ENCODE measurements at places on chromosomes 5 and 9. TPM values are rescaled to one million over a fixed set of nuclear protein-coding genes. Genes with fewer than 3 reads are reported as not detected.

GRCh38 chr5:158525663-158526062, 574.1 kb downstream of the EBF1 start:
- DNase-seq = no peak

DNA sequence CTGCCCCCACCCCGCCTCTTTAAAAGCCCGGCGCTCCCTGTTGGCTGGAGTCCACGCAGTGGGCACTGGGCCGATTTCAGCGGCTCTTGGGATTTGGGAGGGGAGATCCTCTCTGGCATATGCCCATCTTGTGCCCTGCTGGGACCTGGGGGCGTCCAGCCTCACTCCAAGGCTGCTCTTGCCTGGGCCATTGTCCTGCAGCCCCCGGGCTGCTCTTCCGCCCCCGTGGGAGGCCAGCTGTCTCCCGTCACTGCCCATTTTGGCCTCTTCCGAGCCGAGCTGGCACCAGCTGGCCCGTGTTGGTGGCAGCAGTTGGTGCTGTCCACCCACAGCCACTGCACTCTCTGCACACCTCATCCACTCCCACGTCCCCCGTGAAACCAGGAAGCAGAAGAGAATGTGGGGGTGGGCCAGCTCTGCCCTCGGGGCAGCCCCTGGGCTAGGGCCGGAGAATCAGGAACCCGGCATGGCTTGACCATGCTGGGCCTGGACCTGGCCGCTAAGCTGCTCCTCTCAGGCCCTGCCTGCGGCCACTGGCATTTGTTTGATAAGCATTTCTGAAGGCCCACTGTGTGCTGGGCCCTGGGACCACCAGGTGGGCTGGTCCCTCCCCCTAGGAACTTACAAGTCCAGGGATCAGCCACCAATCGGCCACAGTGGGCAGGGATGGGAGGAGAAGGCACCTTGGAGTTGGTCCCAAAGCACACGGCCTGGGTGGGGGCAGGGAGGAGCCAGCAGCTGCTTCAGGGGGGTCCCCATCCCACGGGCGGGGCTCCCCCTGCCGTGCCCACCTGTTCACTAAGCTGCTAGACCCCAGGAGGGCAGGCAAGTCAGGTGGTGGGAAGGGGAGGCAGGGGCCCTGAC, 2.2 kb downstream of the C8G start:
- peak; percentile 68 for DNase-seq

The MSANTD3 gene
- 26.2 TPM for total RNA-seq

- DNase-seq = no peak
These were observed 37.9 kb downstream of the ADRB2 start for GRCh38 chr5:148864113-148864841.

The SLC46A2 gene
- total RNA-seq = not detected

DNA sequence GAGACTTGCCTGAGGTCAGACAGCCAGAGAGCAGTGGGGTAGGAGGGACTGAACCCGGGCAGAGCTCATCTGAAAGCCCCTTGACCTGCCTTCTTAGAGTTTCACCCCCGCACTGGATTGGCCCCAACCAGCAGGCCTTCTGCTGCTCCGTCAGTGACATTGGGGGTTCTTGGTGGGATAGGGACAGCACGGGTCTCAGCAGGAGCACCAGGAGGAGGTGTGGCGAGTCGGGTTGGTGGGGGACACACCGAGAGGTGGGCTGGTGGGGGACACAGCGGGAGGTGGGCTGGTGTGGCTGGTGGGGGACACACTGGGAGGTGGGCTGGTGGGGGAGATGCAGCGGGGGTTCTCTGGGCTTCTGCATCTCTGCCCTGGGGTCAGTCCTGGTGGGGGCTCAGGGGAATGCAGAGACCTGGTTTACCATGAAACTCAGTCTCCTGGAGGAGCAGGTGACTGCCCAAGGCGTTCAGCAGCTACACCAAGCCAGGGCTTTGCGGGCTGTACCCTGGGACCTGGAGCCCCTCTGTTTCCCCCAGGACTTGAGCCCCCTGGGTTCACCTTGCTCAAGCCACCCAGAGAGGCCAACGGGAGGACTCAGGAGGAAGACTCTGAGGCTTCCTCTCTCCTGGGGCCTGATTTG, 28.1 kb upstream of the RNU6ATAC start:
- DNase-seq = peak; percentile 48

DNA sequence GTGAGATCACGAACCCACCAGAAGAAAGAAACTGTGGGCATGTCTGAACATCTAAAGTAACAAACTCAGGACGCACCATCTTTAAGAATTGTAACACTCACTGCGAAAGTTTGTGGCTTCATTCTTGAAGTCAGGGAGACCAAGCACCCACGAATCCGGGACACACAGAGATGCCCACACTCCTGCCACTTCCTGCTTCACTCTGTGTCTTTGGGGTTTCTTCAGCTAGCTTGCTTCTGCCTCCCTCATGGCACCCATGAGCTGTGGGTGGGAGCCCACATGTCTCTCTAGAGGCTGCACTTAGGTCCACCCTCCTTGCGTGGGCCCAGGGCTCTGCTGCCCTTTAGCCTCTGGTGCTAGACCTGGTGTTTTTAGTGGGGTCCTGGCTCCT, 61.2 kb upstream of the CNOT6 start:
- DNase-seq = no peak

- DNase-seq = no peak
These were observed 34.6 kb downstream of the MARVELD2 start for GRCh38 chr5:69449511-69449910.

DNA sequence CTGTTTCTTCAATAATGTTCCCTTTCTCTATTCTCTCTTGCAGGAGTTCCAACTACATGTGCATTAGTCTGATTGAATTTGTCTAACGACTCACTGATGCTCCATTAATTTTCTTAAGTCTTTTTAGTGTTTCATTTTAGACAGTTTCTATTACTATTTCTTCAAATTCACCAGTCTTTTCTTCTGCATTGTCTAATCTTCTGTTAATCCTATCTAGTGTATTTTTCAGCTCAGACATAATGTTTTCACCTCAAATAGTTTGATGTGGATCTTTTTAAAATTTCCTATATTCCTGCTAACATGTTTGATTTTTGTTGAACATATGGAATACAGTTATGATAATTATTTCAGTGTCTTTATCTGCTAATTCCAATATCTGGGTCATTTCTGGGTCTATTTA, 21.7 kb upstream of the BICD2 start:
- no peak for DNase-seq

DNA sequence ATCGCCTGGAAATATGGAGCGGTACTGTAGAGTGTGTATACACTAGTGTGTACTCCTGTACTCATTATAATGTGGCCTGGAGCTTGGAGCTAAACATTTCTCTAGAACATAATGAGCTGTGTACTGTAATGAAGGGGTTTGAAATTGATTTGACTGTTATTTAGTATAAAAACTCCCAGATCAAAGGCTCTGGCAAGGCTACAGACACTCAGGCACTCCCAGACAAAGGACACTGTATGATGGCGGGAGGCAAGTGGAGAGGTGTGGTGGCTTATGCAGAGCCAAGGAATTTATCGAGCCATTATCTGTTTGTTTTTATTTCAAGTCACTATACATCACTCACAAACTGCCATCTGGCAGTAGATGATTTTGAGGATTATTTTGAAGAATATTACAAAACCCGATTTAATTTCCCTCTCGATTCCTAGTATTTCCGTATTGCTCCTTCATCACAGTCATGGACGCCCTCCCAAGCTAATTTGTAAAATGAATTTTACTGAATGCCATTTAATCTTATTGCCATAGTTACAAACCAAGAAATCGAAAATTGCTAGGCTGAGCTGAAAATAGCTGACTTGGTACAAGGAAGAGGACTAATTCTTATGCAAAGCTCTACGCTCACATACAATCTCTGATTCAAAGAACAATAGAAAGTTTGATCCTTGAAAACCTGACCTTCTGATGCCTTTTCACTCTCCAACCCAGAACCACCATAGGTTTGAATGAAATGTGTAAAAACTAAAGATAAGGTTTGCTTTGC, 240.2 kb upstream of the SEMA6A start:
- no peak for DNase-seq

DNA sequence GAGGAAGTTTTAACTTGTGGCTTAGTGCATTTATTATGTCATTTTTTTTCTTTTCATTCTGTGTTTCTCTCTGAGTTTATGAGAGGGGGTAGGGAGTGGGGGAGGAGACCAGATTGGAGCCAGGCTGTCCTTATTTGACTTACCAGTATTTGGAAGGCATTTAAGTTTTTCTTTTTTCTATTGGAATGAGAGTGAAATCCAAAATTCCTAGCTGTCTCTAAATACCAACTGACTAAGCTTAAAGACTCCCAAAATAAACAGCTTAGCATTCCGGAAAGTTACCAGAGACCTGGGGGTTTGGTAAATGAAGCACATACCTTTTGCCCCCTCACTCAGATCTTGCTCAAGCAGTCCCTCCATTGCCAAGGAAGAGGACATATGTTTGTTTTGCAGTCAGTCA, 581.9 kb upstream of the BRINP1 start:
- DNase-seq = no peak

The HMCN2 gene
- total RNA-seq = 58.1 TPM

The LRRC19 gene
- total RNA-seq = not detected

- DNase-seq = no peak
These were observed 64.0 kb upstream of the UBTD2 start for GRCh38 chr5:172347496-172348052.

DNA sequence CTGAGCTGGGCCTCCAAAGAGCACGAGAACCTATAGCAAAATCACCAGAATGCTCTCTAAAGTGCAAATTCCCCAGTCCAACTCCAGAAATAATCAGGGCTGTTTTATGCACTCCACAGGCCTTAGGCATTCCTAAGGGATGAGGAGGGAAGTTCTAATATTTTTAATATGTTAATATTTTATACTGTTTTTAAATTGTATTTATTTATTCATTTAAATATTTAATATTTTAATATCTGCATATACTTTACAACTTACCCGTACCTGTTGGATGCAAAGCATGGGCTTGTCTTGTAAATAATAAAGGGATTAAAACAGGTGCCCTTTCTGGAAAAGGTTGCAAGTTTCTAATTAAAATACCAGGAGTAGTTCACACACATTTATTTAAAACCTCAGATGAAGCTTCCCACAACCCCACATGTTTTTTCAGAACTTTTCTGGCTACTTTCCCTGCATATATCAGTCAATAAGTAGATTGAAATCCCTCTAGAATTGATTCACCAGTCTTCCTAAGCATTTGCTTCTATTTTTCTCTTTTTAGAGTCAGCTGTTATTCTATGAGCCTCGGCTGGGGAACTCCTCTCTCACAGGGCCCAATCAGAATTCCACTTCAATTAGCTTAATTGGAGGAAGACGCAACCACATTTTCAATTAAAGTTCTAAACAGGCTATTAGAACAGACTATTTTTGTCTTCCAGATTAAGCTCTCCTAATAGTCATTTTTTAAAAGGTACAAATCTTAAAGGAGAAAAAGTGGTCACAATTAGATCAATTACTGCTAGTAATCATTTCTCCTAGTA, 140.8 kb downstream of the CDH6 start:
- no peak for DNase-seq

DNA sequence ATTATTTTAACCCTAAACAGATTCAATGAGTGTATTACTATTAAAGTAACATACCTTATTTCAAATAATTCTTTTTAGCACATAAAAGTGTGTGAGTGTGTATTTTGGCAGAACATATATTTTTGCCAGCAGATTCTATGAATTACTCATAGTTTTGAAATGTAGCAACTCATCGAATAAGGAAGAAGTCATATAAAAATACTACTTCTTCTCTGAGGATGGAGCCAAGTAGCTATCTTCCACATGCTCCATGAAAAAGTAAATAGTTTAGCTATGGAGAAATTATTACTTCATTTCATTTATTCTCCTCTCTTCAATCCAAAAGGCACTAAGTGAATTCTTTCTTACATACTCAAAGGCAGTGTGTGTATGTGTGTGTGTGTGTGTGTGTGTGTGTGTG, 1090.4 kb upstream of the CDH6 start:
- no peak for DNase-seq

DNA sequence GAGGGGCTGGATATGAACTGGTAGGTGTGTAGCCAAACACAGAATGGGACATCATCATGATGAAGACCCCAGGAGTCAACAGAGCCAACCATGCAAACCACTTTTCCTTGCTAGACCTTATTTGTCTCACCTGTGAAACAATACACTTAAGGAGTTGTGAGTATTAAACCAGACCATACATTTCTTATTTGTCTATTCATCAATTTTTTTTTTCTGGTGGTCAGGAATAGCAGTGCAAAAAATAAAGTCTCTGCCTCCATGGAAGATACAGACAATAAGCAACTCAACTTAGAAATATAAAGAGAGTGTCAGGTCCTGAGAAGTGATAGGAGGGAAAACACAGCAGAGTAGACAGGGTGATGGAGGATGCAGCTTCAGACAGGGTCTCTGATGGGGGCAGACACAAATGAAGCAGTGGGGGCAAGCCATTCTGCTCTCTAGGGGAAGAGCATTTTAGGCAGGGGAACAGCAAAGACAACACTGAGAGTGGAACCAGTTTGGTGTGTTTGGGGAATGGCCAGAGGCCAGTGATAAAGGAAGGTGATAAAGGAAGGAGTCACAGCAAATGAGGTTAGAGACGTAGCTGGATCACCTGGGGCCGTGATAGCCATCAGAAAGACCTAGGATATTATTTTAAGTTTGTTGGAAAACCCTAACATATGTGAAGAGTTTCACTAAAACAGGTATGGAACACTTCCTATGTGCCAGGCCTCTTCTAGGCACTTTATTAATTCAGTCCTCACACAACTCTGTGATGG, 256.2 kb downstream of the MAN2A1 start:
- DNase-seq = no peak

The INSYN2B gene
- under 0.01 TPM for total RNA-seq

GRCh38 chr5:58582019-58582802, 664 bp upstream of the RAB3C start:
- no peak for DNase-seq

- DNase-seq = no peak
These were observed 7.9 kb downstream of the BHMT start for GRCh38 chr5:79119486-79119885.

DNA sequence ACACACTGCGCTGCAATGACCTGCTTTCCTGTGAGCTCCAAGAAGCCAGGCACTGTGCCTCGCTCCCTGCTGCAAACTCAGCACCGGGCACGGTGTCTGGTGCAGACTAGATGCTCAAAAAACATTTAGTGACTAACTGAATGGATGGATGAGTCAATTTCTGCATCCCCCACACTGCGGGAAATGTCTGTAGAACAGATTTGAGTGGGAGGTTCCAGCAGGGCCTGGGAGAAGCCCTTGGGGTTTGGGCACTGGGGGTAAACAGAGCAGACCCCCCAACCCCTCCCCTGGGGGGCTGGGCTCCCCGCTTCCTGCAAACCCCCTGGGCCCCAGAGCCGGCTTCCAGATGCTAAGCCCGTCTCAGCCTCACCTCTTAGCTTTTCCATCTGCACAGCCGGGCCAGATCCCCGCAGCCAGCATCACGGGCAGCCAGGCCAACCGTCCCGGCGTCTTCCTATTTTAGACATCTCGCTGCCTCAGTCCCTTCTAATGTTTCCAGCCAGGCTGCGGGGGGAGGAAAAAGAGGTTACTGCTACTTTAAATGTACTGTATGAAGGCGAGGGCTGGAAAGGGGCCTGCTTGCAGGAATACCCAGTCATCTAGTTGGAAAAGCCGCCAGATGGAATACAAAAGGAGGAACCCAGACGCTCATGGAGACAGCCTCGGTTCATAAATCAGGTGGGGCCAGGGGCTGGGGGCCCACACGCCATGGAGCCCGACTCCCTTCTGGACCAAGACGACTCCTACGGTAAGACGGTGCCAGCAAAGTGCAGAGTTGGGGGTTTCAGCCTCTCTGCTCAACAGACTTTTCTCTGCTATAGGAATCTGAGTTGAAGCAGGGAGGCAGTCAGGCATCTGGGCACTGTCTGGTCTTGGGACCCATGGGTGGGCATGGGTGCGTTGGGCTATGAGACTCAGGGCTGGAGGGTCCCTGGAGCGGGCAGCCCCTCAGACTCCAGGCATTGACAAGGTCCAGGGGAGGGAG, 67.1 kb upstream of the GGTA1 start:
- DNase-seq = peak; percentile 87

The SPINK4 gene
- total RNA-seq = not detected

The SIL1 gene
- 33.0 TPM for total RNA-seq

- DNase-seq = no peak
These were observed 181.3 kb upstream of the ELL2 start for GRCh38 chr5:96142786-96143434.

Measured in sigmoid colon (tissue), 7 donors.